CD8-positive, alpha-beta memory T cell (primary cell): ENCODE measurements at places on chromosomes 13 and 19. TPM values are rescaled to one million over a fixed set of nuclear protein-coding genes. Genes with fewer than 3 reads are reported as not detected.

Gene ADAMTSL5
- total RNA-seq: 2.3 TPM

Gene KLHL26
- 12.4 TPM for total RNA-seq

Gene ZNF615
- total RNA-seq: 7.6 TPM

Gene CCDC70
- total RNA-seq: not detected
